ENCODE measurements at places on chromosomes 2 and 18. TPM values are rescaled to one million over a fixed set of nuclear protein-coding genes. Genes with fewer than 3 reads are reported as not detected.

- no peak for DNase-seq
- no peaks in the 10 kb centered on the region for H3K27me3 ChIP-seq
- no peak overlapping the region for H3K4me3 ChIP-seq
- no peaks in the 10 kb centered on the region for H3K36me3 ChIP-seq
Measured at GRCh38 chr18:58402247-58402646, 226.6 kb downstream of the ALPK2 start.

SERPINB10 gene
- not detected for total RNA-seq

AGAP1 gene
- 91.4 TPM for total RNA-seq

- no peak for DNase-seq
- no peaks in the 10 kb centered on the region for H3K27me3 ChIP-seq
- no peaks in the 10 kb centered on the region for H3K4me1 ChIP-seq
- no peaks in the 10 kb centered on the region for H3K36me3 ChIP-seq
- no peak overlapping the region for H3K27ac ChIP-seq
Measured at GRCh38 chr18:49444581-49444980, 15.9 kb downstream of the DYM start.

DNA sequence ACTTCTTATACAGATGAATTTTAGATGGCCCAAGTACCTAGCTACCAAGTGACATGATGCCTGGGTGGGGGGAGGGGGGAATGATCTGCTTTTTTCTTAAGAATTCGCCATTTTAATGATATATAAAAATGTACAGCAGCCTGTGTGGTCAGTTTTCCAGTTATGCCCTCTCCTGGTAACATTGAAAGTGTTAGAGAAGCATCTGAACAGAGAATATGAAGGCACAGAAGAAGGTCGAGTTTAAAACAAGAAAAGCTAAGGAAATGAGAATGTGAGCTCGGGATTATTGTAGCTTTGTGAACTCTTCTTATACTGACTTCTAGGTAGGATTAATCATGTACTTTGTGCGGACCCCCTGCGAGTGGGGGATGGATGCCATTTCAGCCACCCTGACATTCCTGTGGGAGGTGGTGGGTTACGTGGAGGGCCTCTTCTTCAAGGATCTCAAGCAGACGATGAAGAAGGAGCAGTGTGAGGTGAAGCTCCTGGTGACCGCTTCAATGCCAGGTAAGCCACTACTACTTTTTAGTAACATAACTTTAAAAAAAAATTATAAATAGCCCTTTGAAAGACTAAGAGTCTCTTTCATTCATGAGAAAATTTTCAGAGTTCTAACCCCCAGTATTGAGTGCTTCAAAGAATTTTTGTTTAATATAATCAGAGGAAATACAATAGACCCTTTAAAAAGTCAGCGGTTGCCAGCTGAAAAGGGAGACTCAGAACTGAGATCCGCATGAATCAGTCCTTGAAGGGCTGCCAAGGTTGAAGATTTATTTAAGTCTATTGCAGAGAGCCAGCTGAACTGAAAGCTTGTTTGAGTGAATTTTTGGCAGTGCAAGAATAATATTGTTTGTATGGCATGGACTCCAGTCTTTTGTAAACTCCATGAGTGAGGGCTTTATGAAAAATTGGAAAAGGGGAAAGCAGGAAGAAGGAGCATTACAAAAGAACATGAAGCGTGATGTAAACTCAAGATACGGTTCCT, 68.6 kb upstream of the RPE start:
- H3K27me3 ChIP-seq = no peaks in the 10 kb centered on the region
- no peak for DNase-seq
- H3K4me3 ChIP-seq = no peak overlapping the region
- no peaks in the 10 kb centered on the region for H3K36me3 ChIP-seq

DNA sequence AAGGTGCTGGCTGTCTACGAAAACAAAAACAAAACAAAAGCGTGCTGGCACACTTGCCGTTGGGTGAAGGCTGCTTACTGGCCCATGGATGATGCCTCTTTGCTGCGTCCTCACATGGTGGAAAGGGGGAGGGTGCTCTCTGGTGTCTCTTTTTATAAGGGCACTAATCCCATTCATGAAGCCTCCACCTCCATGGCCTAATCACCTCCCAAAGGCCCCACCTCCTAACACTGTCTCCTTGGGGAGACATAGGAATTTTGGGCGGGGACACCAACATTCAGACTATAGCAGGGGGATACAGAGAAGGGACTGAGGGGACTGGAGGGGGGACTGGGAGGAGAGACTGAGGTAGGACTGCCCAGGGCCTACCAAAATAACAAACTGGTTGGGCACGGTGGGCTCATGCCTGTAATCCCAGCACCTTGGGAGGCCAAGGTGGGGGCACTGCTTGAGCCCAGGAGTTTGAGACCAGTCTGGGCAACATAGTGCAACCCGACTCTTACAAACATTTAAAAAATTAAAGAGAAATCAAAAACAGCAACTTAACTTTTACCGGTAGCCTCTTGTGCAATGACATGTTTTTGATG, 14.5 kb downstream of the PTMA start:
- H3K36me3 ChIP-seq = no peaks in the 10 kb centered on the region
- DNase-seq = no peak
- H3K4me1 ChIP-seq = peaks cover 4% of the 10 kb centered on the region
- H3K27me3 ChIP-seq = no peaks in the 10 kb centered on the region

Measured in PC-9 (cell line).